ENCODE measurements at places on chromosomes 1 and 21.

DNA sequence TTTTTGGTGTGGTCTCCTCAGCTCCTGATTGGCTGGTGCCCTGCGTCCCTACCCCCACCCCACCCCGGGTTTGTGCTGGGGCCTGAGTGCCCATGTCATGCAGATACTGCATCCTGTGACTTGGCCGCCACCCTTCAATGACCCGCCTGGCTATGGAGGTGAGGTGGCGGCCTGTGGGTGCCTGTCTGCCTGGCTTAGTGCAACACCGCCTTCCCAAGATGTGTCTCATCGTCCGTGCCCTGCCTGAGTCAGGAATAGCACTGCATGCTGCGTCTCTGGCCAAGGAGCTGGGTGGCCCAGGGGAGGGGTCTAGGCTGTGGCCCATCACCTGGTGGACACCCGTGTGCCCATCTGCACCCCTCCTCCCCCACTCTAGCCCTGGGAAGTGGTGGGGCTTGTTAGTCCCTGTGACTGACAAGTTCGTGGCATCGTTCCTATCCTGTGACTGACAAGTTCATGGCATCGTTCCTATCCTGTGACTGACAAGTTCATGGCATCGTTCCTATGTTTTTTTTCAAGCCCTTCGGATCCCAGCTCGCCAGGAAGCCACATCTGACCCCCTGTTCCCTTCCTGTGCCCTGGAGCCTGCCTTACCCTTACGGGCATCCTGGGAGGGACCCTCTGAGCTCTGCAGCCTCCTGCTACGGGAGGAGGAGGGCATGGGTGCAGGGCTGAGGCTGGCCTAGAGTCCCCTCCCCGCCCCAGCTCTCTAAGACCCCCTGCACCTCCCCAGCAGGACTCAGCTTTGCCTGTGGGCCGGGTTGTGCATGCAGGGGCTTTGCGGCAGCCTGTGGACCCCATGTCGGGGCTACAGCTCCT is 7.5 kb downstream of the SLX9 start:
- no peak for DNase-seq

DNA sequence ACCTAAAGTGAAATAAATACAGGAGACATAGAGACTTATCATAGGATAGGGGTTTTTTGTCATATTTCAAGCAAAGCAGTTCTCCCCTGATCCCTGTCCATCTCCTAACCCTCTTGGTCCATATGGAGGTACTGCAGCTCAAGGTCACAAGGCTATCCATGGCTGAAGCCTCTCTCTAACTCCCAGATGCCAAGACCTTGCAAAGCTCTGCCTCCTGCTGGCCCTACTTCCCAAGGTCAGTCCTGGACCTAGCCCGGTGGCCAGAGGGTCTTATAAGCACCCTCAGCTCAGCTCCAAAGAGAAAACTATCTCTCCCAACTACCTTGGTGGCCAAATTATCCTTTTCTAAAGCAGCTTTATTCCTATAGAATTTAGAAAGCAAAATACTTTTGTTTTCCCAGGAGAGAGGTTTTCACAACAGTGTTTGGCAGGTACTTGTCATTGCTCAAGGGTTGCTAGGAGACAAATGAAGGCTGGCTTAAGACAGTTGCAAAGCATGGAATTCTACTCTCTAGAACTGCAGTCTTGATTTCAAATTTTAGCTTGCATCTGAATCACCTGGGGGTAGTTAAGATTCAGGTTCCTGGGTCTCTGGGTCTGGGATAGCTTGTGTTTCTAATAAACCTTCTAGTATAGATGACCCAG is 121.5 kb downstream of the XCL2 start:
- DNase-seq = no peak

DNA sequence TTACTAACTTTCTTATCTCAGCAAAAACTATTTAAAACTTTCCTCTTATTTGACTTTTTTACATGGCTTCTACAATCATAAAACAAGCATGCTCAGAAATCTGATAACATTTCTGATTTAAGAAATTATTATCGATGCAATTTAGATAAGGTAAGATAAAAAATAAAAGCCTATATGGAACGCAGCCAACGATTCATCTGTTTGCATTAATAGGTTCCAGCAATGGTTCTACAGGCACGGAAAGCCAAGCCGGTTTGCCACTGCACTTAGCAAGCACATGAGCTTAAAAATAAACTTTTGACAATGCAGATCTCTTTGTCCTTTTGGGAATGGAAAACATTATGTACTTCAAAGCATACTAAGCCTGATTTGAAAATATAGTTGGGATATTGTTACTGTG is 77.5 kb upstream of the KCNK2 start:
- no peak for DNase-seq

DNA sequence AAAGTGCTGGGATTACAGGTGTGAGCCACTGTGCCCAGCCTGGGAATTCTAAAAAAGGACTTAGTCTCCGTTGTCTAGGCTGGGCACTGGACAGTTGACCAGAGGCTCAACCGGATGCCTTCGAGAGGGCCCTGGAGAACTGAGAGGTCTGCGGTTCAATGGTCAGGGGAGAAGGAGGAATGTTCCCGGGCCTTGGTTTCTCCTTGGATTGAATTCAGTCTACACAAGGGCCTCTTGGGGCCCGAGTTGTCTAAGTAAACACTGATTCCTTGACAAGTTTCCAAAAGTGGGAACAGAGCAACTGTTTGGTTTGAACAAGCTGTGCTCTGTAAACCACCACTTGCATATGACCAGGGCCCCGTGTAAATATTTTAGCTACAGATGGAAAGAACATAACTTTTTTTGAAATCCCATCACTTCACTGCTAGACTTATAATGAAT is 29.1 kb upstream of the CAPZB start:
- no peak for DNase-seq

- no peak for DNase-seq
Measured at GRCh38 chr1:30753660-30754123, 3.9 kb downstream of the LAPTM5 start.

GRCh38 chr1:185849014-185849413 is 114.8 kb downstream of the HMCN1 start:
- DNase-seq = no peak

- DNase-seq = no peak
Measured at GRCh38 chr1:233446935-233447334, 119.4 kb downstream of the MAP3K21 start.

DNA sequence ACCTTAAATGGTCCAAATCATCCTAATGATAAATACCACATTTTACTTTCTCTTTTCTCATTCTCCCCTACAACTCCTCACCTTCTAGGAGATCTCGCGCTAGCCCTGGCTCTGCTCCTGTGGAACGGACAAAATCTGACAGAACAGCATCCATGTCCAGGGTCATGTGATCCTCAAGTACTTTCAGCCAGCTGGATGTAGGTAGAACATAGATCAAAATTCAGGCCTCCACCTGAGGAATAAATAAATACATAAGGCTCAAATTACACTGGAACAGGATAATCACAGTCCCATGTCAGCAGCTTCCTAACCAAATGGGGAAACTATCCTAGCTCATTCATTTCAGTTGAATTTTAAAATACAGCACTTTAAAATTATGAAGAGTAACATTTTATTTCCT is 33.2 kb downstream of the OTUD7B start:
- no peak for DNase-seq

DNA sequence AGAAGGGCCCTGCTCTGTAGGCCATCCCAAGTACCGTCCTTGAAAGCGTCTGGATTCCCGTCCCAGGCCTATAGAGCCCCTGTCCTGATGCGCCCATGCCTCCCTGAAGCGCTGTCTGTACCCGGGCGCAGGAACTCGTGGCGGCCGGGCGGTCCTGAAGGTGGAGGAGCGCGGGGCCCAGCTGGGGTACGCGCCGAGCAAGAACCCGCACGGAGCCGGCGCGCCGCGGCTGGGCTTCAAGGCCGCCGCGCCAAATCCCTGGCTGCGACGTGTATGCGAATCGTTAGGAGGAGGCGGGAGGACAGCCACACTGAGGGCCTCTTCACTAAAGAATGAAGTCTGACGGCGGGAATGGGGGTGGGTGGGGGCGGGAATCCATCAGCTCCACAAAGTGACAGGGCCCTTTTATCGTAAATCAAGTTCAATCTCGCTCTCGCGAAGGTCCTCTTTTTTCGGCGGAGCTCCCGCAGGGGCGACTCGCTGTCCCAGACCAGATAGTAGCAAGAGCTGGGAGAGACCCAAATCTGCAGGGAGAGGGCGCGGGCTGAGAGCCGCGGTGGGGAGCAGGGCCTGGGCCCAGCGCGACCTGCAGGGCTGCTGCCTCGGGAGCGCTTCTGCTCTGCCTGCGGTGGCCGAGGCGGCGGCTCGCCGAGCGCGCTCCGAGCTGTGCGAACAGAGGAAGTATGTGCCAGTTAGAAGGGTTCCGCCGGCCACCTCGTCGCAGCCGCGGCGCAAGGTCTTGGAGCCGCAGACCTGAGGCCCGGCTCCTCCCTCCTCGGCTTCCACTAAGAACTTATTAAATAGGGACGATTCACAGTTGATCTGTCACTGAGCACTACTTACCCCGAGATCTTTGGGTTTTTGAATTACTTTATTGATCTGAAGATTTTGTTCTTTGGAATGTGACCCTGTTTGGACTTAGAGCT is 10.4 kb downstream of the BARHL2 start:
- DNase-seq = no peak

DNA sequence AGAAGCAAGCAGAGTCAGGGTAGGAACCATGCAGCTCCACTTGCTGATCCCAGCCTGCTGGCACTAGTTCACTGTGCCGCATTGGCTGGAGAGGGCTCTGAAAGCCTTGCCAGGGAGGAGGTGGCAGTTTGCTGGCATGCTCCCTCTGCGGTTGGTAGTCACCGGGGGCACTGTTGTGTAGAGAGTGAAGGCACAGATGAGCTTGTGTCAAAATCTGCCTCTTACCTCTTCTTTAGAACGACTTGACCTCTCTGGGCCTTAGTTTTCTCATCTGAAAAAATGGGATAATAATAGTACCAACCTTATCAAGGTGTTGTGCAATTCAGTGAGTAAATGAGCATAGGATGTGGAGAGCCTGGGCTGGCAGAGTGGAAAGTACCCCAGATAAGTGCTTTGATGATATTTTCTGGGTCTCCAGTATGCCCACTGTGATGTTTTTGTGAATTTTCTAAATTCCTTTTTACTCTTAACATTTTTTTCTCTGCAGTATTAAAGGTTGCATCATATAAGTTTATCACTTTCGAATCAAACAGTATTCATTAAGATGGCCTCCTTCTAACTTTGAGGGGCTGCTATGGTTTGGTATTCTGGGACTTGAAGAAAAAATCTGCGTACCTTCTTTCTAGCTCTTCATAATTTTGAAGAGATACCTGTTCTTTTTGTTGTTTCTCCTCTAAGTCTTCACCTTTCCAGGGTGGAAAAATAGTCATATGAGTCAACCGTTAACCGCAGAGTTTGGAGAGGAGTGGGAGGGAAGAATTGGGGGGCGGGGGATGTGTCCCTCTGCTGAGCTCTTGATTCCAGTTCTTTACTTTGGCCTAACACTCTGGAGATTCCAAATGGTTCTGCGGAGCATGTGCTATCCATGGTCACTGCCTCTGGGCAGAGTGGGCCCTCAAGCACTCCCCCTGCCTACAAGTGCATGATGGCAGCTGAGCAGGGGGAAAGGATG is 26.8 kb downstream of the SZRD1 start:
- DNase-seq = no peak

- peak; percentile 99 for DNase-seq
Measured at GRCh38 chr1:200415789-200416593, 6.2 kb upstream of the ZNF281 start.

DNA sequence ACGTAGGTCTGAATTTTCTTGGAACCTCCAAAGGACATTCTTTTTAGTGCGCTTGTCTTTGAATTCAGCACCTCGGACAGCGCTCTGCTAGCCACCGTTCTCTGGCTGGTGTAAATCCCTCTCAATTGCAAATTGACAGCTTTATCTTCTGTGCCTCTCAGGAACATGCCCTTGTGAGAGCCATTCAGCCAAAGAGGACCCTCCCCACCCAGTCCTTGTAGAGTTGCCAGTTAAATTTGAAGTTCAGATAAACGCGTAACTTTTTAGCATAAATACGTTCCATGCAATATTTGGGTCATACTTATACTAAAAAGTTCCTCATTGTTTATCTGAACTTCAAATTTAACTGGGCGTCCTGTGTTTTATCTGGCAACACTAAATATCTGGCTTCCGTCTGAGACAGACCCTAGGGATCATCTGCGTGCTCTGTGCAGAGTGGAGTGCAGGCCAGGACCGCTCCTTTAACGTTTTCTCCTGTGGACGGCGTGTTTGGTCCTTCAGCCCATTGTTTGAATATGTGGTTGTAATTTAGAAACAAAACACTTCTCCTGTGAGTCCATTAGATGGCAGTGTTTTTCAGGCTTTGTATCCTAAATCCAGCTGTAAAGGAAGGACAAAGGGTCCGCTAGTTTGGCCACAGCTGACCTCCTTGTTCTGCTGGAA is 7.0 kb downstream of the KCNAB2 start:
- peak; percentile 45 for DNase-seq

GRCh38 chr1:224486801-224487583 is 52.4 kb upstream of the WDR26 start:
- no peak for DNase-seq

DNA sequence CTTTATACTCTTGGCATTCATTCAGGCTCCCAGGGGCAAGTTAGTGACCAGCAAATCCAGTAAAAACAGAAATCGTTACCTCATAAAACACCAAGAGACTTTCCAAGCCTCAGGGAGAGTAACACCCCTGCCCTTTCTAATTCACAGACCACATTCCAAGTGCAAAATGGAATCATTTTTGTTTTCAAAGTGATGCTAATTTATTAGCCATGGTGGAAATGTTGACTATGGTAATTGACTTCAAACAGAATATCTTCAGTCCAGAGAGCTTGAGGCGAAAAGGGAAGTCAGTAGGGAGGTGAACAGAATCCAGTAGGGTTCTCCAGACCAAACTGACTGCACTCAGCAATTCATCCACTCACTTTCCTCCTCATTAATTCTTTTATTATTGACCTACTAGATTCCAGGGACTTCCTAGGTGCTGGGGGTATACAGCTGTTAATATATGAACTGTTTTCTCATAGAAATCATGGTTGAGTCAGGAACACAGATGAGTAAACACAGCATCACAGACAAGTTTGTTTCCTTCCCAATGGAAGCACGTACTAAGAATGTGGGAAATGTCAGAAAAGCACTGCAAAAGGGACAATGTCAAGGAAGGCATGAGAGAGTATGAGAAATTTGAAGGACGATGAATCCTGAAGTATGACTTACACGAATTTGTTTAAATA is 388.5 kb upstream of the C1orf87 start:
- no peak for DNase-seq

DNA sequence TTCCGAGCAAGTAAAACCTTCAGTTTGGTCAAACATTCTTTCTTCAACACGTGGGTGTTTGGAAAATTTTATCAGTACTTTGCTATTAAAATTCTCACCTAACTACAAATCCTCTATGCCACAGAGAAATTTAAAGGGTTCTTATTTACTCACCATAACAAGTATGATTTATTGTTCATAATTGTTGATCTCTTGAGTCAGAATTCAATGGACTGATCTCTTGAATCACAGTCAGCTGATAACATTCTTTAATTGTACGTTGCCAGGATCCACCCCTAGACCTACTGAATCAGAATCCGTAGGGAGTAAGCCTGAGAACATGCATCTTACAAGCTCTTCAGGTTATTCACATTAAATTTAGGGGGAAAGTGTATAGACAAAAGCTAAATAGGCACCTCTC is 51.2 kb downstream of the DIPK1A start:
- DNase-seq = peak; percentile 78

GRCh38 chr21:44845418-44846223 is 27.8 kb upstream of the SUMO3 start:
- DNase-seq = peak; percentile 53

GRCh38 chr21:46598581-46599572 is 6.0 kb downstream of the S100B start:
- DNase-seq = peak; percentile 56

Measured in HCEC 1CT (cell line).